Endothelial cell of umbilical vein (primary cell): ENCODE measurements at places on chromosomes 2 and 18.

DNA sequence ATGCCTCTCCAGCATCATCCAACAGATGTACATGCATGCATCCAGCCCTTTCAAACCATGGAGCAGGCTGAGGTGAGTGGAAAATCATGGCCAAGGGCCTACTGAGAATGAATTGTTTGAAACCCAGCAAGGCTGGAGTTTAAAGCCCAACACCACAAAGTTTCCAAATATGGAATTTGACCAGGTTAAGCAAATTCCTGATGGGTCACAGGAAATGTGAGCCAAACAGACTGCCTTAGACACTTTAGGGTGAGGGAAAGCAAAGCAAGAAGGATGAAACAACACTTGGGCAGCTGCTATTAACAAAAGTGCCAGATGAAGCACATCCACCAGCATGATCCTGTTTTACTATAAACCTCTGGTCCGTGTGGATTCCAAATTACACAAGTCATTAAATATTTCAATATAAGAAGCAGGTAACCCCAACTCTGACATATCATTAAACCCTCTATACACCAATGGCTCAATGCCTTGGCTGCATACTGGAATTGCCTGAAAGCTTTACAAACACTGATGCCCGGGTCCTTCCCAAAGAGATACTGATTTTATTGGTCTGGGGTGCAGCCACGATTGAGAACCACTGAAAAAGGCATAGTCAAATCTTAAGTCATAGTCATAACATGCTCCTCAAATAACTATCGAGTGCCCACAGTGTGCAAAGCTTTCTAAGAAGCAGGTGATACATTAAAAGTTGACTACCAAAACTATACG is 9.1 kb downstream of the KLF7 start:
- no peak overlapping the region for H3K4me3 ChIP-seq
- no peak for DNase-seq
- no peaks in the 10 kb centered on the region for H3K36me3 ChIP-seq
- H3K27me3 ChIP-seq: no peaks in the 10 kb centered on the region
- H3K27ac ChIP-seq: no peak overlapping the region
- peaks cover 98% of the 10 kb centered on the region for H3K4me1 ChIP-seq

DNA sequence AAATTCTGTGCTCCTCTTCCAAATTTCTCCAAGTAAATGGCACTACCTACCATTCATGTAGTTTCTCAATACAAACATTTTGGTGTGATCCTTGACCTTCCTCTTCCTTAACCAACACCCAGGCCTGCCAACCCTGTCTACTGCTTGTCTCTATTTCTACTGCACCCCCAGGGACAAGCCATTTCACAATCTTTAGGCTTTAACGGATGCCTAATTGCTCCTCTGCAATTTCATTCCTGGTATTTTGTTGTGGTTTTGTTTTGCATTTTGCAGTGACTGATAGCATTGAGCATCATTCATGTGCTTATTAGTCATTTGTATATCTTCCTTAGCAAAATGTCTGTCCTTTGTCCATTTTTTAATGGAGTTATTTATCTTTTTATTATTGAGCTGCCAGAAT is 10.0 kb downstream of the FAP start:
- DNase-seq: no peak
- H3K27ac ChIP-seq: no peak overlapping the region
- no peak overlapping the region for H3K4me3 ChIP-seq
- H3K27me3 ChIP-seq: no peaks in the 10 kb centered on the region
- no peaks in the 10 kb centered on the region for H3K36me3 ChIP-seq

DNA sequence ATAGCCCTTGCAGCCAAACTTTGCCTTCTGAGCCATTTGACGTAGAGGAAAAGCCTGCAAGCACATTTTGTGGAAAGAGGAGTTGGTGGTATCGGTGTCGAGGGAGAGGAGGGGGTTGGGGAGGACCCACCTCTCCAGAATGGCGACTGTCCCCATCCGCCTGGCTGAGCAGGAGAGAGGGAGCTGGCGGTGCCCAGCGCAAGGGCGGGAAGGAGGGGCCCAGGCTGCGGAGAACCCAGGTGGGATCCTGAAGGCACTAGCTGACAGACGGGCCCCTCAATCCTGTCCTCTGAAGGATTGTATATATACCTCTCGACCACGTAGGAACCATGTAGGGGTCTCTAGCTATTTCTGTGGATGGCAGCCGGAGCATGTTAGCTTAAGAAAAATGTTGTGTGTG is 200.3 kb downstream of the LOXHD1 start:
- H3K36me3 ChIP-seq: no peaks in the 10 kb centered on the region
- DNase-seq: no peak
- no peak overlapping the region for H3K27ac ChIP-seq
- H3K4me3 ChIP-seq: no peak overlapping the region

- H3K27ac ChIP-seq: no peak overlapping the region
- H3K27me3 ChIP-seq: peaks cover 5% of the 10 kb centered on the region
- no peaks in the 10 kb centered on the region for H3K4me1 ChIP-seq
- H3K4me3 ChIP-seq: no peak overlapping the region
Observed at GRCh38 chr2:138720035-138720838, 60.0 kb downstream of the NXPH2 start.

DNA sequence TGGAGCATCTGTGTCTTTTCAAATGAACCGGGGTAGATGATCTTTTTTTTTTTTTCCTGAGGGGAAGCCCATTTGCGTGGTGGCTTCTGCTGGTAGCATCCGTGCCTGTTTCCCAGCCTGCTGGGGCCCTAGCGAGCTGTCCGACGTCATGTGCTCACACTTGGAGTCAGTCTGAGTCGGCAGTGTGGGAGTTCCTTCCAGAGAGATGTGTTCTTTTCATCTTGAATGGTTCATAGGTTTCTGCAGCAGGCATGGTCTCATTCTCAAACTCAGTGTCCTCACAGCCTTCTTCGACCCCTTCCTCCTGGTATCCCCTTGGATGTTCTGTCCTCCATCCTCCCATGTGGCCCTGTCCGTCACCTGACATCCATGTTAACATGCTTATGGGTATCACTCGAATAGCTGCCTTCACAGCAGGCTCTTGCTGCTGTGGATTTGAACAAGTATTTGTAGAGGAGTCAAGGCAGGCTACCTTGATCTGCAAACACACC is 51.0 kb downstream of the LDLRAD4 start:
- DNase-seq: no peak
- H3K27ac ChIP-seq: no peak overlapping the region
- peaks cover 18% of the 10 kb centered on the region for H3K4me1 ChIP-seq
- no peaks in the 10 kb centered on the region for H3K36me3 ChIP-seq
- no peak overlapping the region for H3K4me3 ChIP-seq

GRCh38 chr2:6139142-6139541 is 447.0 kb downstream of the SOX11 start:
- no peaks in the 10 kb centered on the region for H3K4me1 ChIP-seq
- DNase-seq: no peak
- H3K36me3 ChIP-seq: no peaks in the 10 kb centered on the region
- H3K27ac ChIP-seq: no peak overlapping the region

- DNase-seq: no peak
- H3K4me3 ChIP-seq: no peak overlapping the region
- peaks cover 7% of the 10 kb centered on the region for H3K4me1 ChIP-seq
- H3K36me3 ChIP-seq: peaks cover 8% of the 10 kb centered on the region
- no peaks in the 10 kb centered on the region for H3K27me3 ChIP-seq
Observed at GRCh38 chr2:111950236-111950635, 51.8 kb downstream of the MERTK start.

GRCh38 chr2:165436559-165436958 is 32.9 kb upstream of the CSRNP3 start:
- H3K4me3 ChIP-seq: no peak overlapping the region
- H3K36me3 ChIP-seq: no peaks in the 10 kb centered on the region
- H3K27ac ChIP-seq: no peak overlapping the region
- no peaks in the 10 kb centered on the region for H3K4me1 ChIP-seq
- DNase-seq: no peak

GRCh38 chr18:77851802-77852201 is 602.2 kb downstream of the GALR1 start:
- H3K27ac ChIP-seq: no peak overlapping the region
- no peak for DNase-seq
- H3K36me3 ChIP-seq: no peaks in the 10 kb centered on the region
- no peaks in the 10 kb centered on the region for H3K27me3 ChIP-seq

GRCh38 chr2:239256350-239256743 is 144.5 kb downstream of the HDAC4 start:
- H3K36me3 ChIP-seq: no peaks in the 10 kb centered on the region
- H3K4me3 ChIP-seq: no peak overlapping the region
- no peaks in the 10 kb centered on the region for H3K27me3 ChIP-seq
- no peak for DNase-seq
- peaks cover 10% of the 10 kb centered on the region for H3K4me1 ChIP-seq
- H3K27ac ChIP-seq: no peak overlapping the region

- H3K4me3 ChIP-seq: no peak overlapping the region
- H3K27ac ChIP-seq: no peak overlapping the region
- H3K4me1 ChIP-seq: no peaks in the 10 kb centered on the region
- H3K36me3 ChIP-seq: no peaks in the 10 kb centered on the region
- H3K27me3 ChIP-seq: no peaks in the 10 kb centered on the region
Observed at GRCh38 chr2:75076088-75076487, 117.6 kb downstream of the POLE4 start.

GRCh38 chr18:67483237-67483636 is 33.3 kb downstream of the DSEL start:
- H3K4me1 ChIP-seq: no peaks in the 10 kb centered on the region
- H3K4me3 ChIP-seq: no peak overlapping the region
- H3K36me3 ChIP-seq: no peaks in the 10 kb centered on the region
- no peak overlapping the region for H3K27ac ChIP-seq
- peak; percentile 11 for DNase-seq

- peaks cover 26% of the 10 kb centered on the region for H3K4me1 ChIP-seq
- H3K27me3 ChIP-seq: no peaks in the 10 kb centered on the region
- peak; percentile 73 for DNase-seq
- H3K4me3 ChIP-seq: peak overlapping the region; percentile 91
- peak overlapping the region; percentile 66 for H3K27ac ChIP-seq
- H3K36me3 ChIP-seq: peaks cover 4% of the 10 kb centered on the region
Observed at GRCh38 chr2:113755835-113756354, 547 bp downstream of the SLC35F5 start.

- no peaks in the 10 kb centered on the region for H3K27me3 ChIP-seq
- no peak overlapping the region for H3K4me3 ChIP-seq
- no peak overlapping the region for H3K27ac ChIP-seq
- H3K36me3 ChIP-seq: no peaks in the 10 kb centered on the region
Observed at GRCh38 chr2:173797586-173798263, 167.4 kb downstream of the SP3 start.

DNA sequence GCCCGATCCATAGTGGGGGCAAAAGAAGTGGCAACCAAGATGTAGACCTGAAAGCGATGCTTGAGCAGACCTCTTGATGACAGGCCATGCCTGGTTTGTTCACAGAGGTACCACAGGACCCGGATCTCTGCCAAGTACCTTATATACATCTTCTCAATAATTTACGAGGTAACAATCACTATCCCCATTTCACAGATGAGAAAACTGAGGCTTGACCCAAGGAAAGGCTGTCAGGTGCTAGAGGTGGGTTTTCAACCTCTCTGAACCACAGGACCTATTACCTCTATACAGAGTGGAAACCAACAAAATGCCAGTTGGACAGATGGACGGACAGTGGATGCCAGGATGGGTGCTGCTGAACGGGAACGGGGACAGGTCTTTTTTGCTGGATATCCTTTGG is 13.8 kb upstream of the DIS3L2 start:
- H3K4me3 ChIP-seq: no peak overlapping the region
- no peaks in the 10 kb centered on the region for H3K4me1 ChIP-seq
- no peak for DNase-seq
- H3K27ac ChIP-seq: no peak overlapping the region

- no peaks in the 10 kb centered on the region for H3K4me1 ChIP-seq
- DNase-seq: no peak
Observed at GRCh38 chr2:29519338-29519925, 402.0 kb downstream of the ALK start.

DNA sequence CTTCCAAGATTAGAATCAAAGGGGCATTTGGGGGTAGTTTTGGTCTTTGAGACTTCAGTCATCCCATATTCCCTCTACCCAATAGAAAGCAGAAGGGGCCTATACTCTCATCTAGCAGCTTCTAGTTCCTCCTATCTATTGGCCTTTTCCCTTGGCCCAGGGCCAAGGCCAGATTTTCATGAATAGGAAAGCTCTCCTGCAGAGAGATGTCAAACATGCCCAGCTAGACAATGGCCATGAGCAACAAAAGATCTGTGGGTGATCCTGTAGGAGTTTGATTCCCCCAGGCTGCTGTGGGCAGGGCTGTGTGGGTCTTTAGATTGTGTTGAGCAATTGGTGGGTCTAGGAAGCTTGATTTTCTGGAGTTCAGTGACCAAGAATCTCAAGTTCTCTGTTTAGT is 2.9 kb upstream of the ADCYAP1 start:
- H3K4me1 ChIP-seq: no peaks in the 10 kb centered on the region
- H3K36me3 ChIP-seq: no peaks in the 10 kb centered on the region
- H3K4me3 ChIP-seq: no peak overlapping the region
- H3K27ac ChIP-seq: no peak overlapping the region
- no peak for DNase-seq
- peaks cover 52% of the 10 kb centered on the region for H3K27me3 ChIP-seq

GRCh38 chr18:32315881-32316280 is 126.0 kb downstream of the MEP1B start:
- no peak overlapping the region for H3K27ac ChIP-seq
- no peaks in the 10 kb centered on the region for H3K4me1 ChIP-seq
- no peaks in the 10 kb centered on the region for H3K27me3 ChIP-seq
- DNase-seq: no peak

GRCh38 chr2:201483342-201483741 is 31.8 kb downstream of the STRADB start:
- no peak overlapping the region for H3K4me3 ChIP-seq
- no peaks in the 10 kb centered on the region for H3K4me1 ChIP-seq

GRCh38 chr2:171592036-171592555 is 69.8 kb downstream of the CYBRD1 start:
- H3K27me3 ChIP-seq: peaks cover 13% of the 10 kb centered on the region
- H3K36me3 ChIP-seq: no peaks in the 10 kb centered on the region
- no peak for DNase-seq
- H3K27ac ChIP-seq: no peak overlapping the region
- no peaks in the 10 kb centered on the region for H3K4me1 ChIP-seq

GRCh38 chr18:37672932-37673595 is 107.5 kb upstream of the CELF4 start:
- H3K4me3 ChIP-seq: no peak overlapping the region
- no peak for DNase-seq
- H3K36me3 ChIP-seq: no peaks in the 10 kb centered on the region
- no peaks in the 10 kb centered on the region for H3K27me3 ChIP-seq
- H3K4me1 ChIP-seq: no peaks in the 10 kb centered on the region

DNA sequence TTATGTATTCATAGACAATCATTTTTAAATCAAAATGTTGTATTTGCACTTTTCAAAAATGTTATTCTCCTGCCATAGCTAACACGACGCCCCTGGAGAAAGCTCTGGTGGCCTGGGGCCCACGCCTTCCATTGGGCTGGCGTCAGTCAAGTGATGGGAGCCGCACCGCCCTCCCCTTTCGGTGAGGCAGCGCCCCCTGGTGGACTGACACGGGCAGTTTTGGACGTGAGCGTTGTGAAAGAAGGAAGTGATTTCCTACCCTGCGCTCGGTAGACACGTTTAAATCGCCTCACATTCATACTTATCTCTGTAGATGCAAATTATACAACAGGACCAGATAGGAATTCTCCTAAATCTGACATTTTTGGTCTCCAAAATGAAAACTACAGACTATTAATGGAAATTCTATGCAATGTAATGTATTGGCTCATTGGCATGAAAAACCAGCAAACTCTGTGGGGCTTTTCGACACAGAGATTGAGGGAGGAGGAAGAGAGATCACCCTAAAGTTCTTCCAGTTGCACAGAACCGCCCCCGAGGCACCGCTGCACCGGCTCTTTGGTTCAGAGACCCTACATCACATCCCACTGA is 326.2 kb upstream of the SOX11 start:
- no peak overlapping the region for H3K27ac ChIP-seq
- H3K27me3 ChIP-seq: no peaks in the 10 kb centered on the region
- H3K4me3 ChIP-seq: no peak overlapping the region
- H3K36me3 ChIP-seq: no peaks in the 10 kb centered on the region
- peak; percentile 7 for DNase-seq
